T-helper 2 cell (primary cell): ENCODE measurements at places on chromosomes 16 and 17.

DNA sequence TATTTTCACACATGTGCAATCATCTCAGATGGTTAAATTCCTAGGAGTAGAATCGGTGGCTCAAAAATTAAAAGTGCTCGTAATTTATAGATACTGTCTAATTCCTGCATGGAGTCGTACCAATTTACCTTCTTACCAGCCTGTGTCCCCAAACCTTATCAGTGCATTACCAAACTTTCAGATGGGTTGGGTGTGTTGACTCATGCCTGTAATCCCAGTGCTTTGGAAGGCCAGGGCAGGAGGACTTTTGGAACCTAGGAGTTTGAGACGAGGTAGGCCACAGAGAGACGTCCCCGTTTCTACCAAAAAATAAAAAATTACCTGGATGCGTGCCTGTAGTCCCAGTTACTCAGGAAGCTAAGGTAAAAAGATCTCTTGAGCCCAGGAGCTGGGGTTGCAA is 34.5 kb upstream of the GPRC5B start:
- DNase-seq = no peak

- DNase-seq = no peak
Measured at GRCh38 chr16:59510008-59510424, 775.9 kb upstream of the GOT2 start.

GRCh38 chr17:74200112-74200511 is 3.4 kb upstream of the RPL38 start:
- DNase-seq = no peak

DNA sequence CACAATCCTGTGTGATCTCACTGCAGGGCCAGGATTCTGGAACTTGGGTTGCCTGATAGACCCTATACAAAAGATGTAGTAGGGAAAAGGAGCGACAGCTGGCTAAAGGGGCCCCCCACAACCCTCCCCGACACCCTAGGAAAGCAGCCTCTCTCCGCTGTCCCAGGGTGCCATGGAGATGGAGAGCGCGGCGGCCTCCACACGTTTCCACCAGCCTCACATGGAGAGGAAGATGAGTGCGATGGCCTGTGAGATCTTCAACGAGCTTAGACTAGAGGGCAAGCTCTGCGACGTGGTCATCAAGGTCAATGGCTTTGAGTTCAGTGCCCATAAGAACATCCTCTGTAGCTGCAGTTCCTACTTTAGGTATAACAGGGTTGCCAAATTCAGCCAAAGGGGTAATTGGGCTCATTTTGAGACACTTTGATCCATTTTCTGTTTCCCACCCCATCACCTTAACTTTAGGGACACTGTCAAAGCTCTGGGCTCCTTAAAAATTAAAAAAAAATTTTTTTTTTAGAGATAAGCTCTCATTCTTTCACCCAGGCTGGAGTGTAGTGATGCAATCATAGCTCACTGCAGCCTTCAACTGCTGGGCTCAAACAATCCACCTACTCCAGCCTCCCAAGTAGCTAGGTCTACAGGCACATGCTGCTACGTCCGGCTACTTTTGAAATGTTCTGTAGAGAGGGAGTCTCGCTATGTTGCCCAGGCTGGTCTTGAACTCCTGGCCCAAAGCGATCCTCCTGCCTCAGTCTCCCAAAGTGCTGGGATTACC is at the start of gene KLHL10:
Gene KLHL10 (plus strand): TSS at position 65 of the 778 bp plus-strand sequence. CDS start 108 bp downstream, at position 173.
- no peak for DNase-seq

- no peak for DNase-seq
Measured at GRCh38 chr17:78075011-78075410, 53.5 kb downstream of the TMC6 start.

DNA sequence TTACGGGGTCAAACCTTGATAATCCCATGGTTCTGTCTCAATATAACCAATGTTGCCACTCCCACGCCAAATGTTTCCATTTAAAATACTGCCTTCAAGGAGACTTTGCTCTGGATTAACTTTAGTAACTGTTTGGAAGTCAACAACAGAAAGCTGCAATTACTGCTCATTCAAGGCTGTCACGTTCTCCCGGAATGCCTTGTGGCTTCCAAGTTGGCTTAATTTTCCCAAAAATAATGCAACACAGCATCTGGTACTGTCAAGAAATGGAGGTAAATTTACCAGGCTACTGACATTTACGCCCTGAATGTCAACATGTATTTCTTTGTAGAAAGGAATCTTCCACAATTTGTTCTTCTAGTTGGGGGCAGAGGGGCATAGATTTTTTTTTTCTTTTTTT is 38.2 kb downstream of the GPRC5B start:
- no peak for DNase-seq

- no peak for DNase-seq
Measured at GRCh38 chr16:23186171-23186570, 3.6 kb downstream of the SCNN1G start.

- no peak for DNase-seq
Measured at GRCh38 chr16:83652943-83653342, 154.8 kb upstream of the HSBP1 start.

- no peak for DNase-seq
Measured at GRCh38 chr17:59680314-59680713, 26.9 kb downstream of the PTRH2 start.

DNA sequence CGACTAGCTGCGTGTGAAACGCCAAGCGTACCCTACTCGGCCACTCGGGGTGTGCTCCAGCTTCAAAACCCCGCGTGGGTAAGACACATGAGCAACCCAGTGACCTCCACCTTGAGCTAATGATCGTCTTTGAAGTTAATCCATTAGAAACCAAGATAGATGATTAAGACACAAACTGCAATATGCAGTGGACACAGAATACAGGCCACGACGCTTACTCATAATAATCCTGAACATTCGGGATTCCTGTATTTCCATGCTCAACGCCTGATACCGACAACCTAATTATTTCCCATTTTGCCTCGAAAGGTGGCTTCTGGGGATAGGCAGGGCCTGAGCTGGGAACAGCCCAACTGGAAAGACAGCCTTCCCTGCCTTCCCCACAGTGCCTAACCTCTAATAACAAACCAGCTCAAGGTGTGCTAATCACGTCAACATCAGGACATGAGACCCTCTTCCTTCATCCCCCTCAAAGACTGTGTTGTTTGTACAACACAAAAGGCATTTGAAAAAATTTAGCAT is 504 bp upstream of the COPRS start:
- DNase-seq = no peak

DNA sequence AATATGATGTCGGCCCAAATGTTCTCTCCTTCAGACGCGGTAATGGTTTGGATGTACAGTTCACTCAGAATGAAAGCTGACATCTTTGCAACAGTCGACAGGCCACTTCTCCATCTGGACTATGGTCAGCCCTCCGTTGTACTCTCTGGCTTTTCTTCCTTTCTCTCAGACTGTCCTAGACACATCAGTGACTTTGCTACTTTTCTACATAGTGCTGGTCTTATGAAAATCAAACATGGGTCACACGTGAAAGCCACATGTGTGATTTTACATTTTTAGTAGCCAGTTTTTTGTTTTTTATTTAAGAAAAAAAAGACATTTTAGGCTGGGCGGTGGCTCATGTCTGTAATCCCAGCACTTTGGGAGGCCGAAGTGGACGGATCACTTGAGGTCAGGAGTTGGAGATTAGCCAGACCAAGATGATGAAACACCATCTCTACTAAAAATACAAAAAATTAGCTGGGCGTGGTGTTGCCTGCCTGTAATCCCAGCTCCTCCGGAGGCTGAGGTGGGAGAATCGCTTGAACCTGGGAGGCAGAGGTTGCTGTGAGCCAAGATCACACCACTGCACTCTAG is 644.1 kb downstream of the KCNJ2 start:
- DNase-seq = no peak

- DNase-seq = no peak
Measured at GRCh38 chr16:2686912-2687507, 4.7 kb downstream of the KCTD5 start.

GRCh38 chr17:17042851-17043460 is 699 bp downstream of the MPRIP start:
- peak; percentile 13 for DNase-seq

GRCh38 chr17:37823996-37824395 is 79.1 kb upstream of the HNF1B start:
- no peak for DNase-seq
